ENCODE measurements at places on chromosomes 5 and 9. TPM values are rescaled to one million over a fixed set of nuclear protein-coding genes. Genes with fewer than 3 reads are reported as not detected.
A peak's percentile ranks its signal among the peaks of the same experiment; 100 is the strongest.

The PCDHGA12 gene
- 0.17 TPM for total RNA-seq

The CDH12 gene
- not detected for total RNA-seq

The ADRA1B gene
- total RNA-seq = not detected

The TNFSF15 gene
- not detected for total RNA-seq

- DNase-seq = no peak
Observed at GRCh38 chr5:122374110-122374509, 62.1 kb downstream of the SNCAIP start.

DNA sequence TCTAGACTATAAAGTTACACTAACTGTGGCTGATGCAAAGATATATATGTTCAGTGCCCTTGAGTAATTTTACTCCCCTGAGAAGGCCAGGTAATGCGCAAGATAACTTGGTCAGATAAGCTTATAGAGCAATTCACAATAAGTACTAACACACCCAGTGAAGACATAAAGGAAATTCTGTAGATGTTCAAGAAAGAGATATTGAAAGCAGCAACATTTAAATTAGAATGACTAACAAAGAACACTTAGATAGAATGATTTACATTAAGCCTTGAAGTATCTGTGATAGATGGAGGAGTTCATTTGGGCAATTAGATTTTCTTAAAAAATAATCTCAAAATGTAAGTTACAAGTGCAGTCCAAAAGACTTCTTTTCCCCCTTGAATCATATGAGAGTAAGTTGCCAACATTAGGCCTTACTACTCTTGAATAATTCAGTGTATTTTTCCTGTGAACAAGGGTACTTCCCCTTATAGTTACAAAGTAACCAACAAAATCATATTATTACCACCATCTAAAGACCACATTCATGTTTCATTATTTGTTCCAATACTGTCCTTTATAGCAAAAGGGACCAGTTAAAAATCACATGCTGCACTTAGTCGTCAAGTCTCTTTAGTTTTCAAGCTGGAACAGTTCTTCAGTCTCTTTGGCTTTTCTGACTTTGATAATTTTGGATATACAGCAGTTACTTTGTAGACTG is 44.4 kb upstream of the ELOVL7 start:
- no peak for DNase-seq

DNA sequence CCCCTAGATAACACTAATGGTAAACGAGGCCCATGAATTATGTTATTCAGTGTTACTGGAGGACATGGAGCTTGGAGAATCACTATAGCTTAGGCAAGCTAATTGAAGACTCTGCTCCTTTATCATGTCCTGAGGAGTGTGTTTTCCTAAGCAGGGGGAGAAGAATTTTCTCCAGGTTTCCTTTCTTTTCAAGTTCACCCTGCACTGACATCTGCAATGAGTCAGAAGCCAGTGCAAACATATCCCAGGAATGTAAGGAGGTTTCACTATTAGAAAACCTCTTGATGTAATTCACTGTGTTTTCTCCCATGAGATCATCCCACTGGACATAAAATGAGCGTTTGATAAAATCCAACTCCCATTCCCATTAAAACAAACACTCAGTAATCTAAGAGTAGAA is 75.6 kb downstream of the DMRT2 start:
- DNase-seq = no peak

DNA sequence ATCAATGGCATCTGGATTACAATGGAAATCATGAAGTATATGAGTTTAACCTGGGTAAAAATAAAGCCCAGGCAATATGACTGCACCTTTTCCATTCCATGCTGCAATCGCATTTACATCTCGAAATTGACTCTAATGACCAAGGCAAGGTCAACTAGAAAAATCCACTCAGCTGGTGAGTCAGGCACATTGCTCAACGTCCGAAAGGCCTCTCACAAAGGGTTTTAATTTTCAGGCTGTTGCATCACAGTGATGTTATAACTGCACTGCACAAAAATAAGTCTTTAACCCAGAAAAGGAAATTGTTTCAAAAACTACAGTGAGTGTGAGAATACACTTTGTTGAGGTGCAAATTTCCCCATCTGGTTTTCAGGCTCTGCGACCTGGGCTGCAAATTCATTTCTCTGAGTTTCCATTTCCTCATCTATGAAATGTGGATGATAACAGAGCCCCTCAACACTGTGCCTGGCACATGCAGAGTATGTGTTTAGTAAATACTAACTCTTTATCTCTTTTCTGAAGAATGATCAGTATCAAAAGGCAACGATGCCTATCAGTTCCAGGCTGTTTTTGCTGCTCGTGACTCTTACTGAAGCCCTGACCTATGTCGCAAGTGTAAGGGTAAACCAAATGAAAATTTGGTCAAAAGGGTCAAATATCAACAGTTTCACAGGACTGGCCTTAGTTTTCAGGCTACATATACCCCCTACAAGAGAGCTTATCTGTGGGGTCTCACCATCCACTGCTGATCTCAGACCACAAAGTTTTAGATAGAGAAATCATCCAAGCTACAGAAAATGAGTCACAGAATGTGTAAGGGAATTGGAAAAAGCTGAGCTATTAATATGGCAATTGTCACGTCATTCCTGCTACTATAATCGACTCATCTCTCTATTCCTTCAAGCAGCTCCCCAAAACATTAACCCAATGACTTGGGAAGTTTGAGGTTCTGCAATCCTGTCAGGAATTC is 4.1 kb downstream of the NFIL3 start:
- peak; percentile 90 for DNase-seq

DNA sequence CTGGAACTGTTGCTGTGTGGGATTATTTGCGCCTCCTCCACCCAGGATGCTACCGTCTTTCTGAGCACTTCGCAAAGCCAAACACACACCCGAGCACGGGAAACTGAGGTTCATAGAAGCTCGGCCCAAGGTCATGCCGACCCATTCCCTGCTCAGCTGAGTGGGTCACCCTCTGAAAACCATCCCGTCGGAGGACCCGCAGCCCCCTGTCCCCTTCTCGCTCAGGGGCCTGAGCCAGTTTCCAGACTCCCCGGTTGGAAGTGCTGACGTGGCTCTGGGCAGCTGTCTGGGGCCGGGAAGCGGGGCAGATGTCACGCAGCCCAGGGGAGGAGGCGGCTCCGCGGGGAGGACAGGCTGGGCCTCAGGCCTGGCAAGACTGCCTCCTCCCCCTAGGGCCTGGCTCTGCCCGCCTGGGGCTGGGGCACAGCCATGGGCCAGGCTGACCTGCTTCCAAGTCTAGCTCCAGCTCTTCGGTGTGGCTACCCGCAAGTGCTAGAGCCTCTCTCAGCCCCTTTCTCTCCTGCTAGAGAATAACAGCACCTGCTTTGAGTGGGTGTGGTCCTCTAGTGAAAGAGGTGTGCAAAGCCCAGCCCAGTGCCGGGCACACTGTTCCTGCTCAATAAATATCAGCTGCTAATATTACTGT is 9.9 kb upstream of the CXXC5 start:
- DNase-seq = no peak

DNA sequence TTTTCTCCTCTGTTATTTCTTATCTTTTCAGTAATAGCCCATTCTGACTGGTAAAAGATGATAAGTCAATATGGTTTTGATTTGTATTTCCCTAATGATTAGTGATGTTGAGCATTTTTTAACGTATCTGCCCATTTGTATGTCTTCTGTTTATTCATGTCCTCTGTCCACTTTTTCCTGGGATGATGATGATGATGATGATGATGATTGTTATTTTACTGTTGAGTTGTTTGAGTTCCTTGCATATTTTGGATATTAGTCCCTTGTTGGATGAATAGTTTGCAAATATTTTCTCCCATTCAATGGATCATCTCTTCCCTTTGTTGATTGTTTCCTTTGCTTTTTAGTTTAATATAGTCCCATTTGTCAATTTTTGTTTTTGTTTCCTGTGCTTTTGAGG is 27.0 kb downstream of the UTP15 start:
- DNase-seq = no peak

DNA sequence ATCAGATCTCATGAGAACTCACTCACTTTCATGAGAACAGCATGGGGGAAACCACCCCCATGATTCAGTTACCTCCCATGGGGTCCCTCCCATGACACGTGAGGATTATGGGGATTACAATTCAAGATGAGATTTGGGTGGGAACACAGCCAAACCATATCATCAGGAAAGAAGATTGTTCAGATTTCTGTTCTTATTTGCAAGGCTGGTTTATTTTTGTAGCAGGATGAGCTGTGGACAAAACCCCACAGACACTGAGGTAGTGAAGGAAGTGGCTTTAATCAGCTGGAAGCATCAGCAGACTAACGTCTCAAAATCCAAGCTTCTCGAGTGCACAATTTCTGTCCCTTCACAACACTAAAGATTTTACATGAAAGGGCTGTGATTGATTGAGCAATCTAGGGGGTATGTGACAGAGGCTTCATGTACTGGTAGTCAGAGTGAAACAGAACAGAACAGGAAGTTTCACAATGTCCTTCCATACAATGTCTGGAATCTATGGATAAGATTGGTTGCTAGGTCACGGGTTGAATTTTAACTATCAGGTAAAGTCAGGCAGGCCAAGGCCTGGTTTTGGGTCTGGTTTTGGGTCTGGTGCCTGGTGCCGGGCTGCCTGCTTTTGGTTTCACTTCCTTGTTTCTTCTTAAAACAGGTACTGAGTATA is 91.3 kb upstream of the ZNF366 start:
- DNase-seq = no peak

DNA sequence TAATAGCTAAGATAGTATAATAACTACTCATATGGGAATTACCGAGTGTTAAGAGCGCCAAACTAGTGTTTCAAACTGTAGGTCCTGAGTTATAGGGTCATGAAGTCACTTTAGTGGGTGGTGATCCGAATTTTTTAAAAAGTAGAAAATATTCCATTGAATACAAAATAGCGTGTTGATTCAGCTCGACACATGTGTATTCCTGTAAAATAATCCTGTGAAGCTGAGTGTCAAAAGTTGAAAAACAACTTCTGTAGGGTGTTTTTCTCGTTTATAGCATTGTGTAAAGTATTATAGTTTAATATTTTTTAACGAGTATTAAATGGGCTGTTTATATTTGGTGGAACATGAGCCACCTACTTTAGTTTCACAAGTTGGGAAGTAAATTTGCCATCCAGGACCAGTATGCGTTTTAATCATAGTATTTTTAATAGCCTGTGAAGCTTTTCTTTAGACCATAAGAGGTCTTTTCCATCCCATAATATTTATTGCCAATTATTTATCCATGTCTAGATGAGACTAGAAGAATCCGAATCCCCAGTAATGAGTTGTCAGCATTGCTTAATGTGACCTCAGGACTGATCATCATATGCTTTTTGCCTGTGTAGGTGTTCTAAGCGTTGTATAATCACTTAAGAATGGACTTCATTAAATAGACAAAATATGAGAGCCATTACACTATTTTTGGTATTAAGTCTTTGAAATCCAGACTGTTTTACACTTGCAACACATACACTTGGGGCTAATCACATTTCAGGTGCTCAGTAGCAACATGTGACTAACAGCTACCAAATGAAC is 84.1 kb downstream of the PTPDC1 start:
- no peak for DNase-seq

DNA sequence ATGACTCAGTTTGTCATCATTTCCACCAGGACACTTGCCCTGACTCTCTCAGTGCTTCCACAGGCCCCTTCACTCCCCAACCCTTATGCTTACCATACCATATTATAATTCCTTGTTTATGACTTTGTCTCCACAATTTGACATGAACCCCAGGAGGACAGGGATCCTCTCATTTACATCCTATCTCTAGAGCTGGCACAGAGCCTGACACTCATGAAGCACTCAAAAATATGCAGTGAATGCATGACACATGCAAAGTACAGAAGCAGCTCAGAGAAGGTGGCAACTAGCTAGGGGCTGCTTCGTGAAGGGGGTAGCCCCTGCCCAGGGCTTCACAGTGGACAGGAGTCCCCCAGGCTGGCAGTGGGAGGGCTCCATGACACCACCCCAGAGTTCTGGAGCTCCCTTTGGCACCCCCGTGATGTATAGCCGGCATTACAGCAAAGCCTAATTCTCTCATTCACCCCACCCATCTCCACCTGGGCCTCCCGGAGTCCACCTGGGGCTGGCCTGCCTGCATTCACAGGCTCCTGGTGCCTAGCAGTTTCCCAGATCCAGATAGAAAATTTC is 112.0 kb upstream of the SPOCK1 start:
- no peak for DNase-seq

DNA sequence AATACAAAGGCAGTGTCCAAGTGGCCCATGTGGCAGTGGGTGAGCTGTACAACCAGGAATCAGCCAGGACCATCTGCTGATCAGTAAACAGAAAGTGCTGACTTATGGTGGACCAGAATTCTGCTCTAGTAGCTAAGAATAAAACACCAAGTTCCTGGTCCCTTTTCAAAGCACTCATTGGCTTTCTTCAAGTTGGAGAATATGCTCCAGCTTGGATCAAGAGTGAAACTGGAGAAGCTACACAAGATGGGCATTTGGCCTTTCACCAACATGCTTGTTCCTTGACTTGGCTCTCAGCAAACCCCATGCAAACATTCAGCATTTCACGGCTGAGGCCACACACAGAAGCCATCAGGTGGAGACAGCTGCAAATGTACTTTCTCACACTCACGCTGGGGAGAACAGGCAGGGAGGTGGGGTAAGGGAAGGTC is 32.1 kb downstream of the MARCHF3 start:
- no peak for DNase-seq

- DNase-seq = no peak
Observed at GRCh38 chr5:178577376-178577839, 12.8 kb downstream of the COL23A1 start.

GRCh38 chr9:122354536-122355199 is 16.2 kb upstream of the PTGS1 start:
- DNase-seq = no peak

DNA sequence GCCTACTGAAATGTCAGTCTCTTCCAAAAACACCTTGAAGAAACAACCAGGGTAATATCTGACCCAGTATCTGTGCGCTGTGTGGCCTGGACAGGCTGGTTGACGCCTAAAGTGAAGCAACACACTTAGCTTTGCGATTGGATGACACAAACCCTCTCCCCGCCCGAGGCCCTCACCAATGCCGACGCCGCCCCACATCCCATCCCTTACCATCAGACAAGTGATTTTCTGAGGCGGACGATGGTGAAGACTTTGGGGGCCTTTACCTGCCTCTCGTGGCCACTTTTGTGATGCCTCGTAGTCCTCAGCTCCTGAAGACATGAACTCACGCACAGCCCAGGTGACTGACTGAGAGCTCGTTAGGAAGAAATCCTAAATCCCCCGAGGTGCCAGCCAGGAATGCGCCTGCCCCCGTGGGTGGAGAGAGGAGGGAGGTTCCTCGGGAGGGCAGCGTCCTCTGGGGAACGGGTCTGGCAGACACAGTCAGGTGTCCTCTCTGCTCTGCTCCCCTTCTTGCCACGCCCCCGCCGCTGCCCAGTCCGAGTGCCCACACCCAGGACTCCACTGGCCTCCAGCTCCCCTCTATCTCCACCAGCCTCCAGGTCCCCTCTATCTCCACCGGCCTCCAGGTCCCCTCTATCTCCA is 31.0 kb upstream of the RXRA start:
- DNase-seq = no peak

DNA sequence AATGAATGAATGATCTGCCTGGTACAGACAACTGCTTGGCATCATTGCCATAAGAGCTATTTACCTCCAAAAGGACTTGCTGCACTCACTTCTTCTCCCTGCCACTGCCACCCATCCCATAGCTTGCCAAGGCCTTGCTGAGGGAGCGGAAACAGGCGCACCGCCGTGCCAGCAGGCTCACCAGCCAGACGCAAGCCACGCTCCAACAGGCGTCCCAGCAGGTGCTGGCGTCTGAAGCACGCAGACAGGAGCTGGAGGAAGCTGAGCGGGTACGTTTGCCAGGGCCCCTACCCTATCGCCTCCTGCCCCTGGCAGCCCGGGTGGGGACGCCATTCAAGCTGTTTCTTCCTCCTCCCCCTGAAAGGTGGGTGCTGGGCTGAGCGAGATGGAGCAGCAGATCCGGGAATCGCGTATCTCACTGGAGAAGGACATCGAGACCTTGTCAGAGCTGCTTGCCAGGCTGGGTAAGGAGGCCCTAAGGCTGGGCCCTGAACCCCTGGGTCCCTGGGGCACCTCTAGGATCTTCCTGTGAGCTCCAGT is 8.9 kb upstream of the AIF1L start:
- DNase-seq = no peak
